ENCODE measurements at places on chromosomes 11 and 22. TPM values are rescaled to one million over a fixed set of nuclear protein-coding genes. Genes with fewer than 3 reads are reported as not detected.

The FIBP gene
- 262 TPM for total RNA-seq

The NXPE4 gene
- total RNA-seq: not detected

The MS4A6A gene
- not detected for total RNA-seq

The GUCY1A2 gene
- 0.31 TPM for total RNA-seq

The SCUBE1 gene
- total RNA-seq: 0.19 TPM

The SYT13 gene
- total RNA-seq: not detected

The OR5M3 gene
- total RNA-seq: not detected

The HEPHL1 gene
- not detected for total RNA-seq

The UCP3 gene
- 0.26 TPM for total RNA-seq

The NUDT22 gene
- total RNA-seq: 61.8 TPM

The MALAT1 gene
- 9,504 TPM for total RNA-seq

The BMAL1 gene
- 10.3 TPM for total RNA-seq

The DDX25 gene
- not detected for total RNA-seq

The ATG13 gene
- total RNA-seq: 72.3 TPM

The PANX2 gene
- 0.79 TPM for total RNA-seq

The SYT12 gene
- 1.6 TPM for total RNA-seq
